ENCODE measurements at places on chromosomes 13 and 19.

DNA sequence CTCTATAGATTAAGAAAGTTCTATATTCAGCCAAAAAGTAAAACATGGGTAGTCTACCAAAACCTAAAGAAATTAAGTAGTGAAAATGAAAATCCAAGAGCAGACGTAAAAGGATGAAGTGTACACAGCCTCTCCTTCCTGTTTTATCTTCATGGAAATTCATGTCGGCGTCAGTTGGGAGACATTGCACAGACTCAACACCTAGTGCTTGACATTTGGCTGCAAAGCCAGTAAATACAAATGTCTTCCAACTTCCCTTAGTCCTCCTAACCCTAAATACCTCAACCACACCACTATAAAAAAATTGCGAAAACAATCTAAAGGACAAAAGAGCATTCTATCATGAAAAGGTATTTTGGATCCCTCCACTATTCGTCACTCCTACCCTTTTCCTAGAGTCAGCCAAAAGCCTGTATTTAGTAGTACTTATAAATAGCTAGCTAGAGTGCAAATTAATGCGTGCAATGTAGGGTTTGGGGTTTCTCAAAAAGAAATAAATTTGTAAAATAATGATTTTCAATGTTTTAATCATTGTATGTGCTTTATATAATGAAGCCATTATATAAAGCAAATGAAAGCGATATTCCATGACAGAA, 56.4 kb upstream of the TRPC4 start:
- no peak for DNase-seq

- peak; percentile 55 for DNase-seq
Measured at GRCh38 chr19:11482384-11483050, 1.7 kb upstream of the ELAVL3 start.

DNA sequence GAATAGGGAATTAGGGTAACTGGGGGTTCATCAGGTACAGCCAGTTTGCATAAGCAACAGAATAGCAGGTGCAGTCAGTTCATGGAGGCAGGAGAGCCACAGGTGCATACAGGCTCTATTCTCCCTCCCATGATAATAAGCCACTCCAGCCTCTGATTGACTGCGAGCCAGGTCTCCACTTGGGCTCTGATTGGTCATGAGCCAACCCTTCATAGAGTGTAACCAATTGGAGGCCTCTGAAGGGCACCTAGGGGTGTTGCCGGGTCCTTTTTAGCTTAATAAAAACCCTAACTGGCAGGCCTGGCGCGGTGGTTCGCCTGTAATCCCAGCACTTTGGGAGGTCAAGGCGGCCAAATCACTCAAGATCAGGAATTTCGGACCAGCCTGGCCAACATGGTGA, 8.7 kb upstream of the CKM start:
- DNase-seq = no peak

GRCh38 chr19:19202707-19203011, 555 bp downstream of the NR2C2AP start:
- no peak for DNase-seq
